ENCODE measurements at places on chromosomes 16 and 17.

DNA sequence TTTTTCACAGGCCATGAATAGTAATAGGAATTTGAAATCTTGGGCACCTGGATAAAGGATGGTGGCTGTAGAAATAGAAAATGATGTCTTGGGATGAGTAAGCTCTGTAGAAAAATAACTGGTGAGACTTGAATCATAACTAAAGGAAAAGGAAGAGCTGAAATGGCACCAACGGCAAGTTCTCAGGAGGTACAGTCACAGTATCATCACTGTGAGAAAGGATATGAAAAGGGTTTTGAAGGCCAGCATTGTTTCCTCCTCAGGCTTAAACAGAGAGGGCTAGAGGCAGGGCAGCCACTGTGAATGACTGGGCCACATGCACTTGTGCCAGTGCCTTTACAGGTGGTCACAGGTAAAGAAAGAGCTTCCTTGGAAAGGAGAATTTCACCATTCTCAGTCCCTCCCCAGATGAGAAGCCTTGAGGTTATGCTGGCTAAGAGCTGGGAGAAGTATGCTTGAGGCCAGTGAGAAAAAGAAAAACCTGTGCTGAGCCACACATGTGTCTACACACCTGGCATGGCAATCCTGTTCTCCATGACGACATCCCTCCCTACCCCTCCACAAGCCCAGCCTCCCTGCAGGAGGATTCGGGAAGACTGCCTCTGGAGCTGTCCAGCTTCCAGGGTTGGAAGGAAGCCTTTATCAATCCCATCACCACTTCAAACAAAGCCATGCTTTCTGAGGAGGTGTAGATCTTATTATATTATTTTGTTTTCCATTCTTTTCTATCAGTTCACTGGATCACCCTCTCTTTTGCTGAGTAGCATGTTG is 3.8 kb upstream of the ANKFN1 start:
- DNase-seq, result no peak

DNA sequence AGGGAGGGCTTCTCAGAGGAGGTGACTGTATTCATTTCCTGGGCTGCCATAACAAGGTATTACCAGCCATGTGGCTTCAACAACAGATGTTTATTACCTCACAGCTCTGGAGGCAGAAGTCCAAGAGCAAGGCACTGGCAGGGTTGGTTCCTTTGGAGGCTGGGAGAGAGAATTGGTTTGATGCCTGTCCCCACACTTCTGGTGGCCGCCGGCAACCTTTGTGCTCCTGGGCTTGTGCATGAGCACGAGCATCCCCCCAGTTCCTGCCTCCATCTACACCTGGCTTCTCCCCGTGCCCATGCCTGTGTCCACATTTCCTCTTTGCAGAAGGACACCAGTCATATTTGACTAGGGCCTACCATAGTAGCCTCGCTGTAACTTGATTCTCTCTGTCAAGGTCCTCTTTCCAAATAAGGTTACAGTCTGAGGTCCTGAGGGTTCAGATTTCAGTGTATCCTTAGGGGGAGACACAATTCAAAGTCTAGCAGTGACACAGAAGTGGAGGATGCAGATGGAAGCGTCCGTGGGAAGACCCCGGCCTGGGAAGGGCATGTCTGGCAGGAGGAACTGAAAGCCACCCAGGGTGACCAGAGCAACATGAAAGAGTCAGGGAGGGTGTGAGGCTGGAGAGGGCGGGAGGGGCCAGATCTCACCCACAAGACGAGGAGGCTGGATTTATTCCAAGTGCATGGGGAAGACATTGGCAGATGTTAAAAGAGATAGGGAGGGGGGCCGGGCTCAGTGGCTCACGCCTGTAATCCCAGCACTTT is 188.2 kb upstream of the HSBP1 start:
- no peak for DNase-seq

GRCh38 chr17:44831371-44831770 is 1.3 kb upstream of the GJC1 start:
- no peak for DNase-seq

- DNase-seq, result no peak
Observed at GRCh38 chr16:2270588-2271470, 2.9 kb upstream of the RNPS1 start.

- DNase-seq, result no peak
Observed at GRCh38 chr17:2905269-2905668, 109.0 kb downstream of the RAP1GAP2 start.

- no peak for DNase-seq
Observed at GRCh38 chr17:7745748-7746470, 28.4 kb downstream of the DNAH2 start.

GRCh38 chr16:49835161-49835777 is 20.6 kb downstream of the ZNF423 start:
- DNase-seq, result no peak

- no peak for DNase-seq
Observed at GRCh38 chr16:23486480-23486879, 23.8 kb downstream of the GGA2 start.

DNA sequence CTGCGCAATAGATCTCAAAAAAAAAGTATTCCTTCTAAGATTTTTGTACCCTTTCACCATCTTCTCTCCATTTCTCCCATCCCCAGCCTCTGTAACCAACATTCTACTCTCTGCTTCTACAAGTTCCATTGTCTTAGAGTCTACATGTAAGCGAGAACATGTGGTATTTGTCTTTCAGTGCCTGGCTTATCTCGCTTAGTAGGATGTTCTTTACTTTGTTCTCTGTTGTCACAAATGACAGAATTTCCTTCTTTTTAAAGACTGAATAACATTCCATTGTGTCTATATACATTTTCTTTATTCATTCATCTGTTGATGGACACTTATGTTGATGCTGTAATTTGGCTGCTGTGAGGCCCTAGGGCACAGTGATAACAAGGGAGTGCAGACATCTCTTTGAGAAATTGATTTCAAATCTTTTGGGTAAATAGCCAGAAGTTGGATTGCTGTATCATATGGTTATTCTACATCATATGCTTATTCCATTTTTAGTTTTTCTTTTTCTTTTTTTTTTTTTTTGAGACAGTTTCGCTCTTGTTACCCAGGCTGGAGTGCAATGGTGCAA is 37.7 kb upstream of the MYH10 start:
- DNase-seq, result no peak

DNA sequence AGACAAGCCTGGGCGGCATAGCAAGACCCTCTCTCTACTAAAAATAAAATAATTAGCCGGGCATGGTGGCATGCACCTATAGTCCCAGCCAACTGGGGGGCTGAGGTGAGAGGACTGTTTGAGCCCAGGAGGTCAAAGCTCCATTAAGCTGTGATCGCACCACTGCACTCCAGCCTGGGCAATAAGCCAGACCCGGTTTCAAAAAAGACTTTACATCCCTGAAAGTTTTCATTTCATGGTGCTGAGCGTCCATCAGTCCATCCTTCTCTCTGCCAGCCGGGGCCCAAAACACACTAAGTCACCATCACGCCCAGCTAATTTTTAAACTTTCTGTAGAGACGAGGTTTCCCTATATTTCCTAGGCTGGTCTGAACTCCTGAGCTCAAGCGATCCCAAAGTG is 10.6 kb downstream of the RAB40B start:
- no peak for DNase-seq

GRCh38 chr17:62649570-62649969 is 22.1 kb downstream of the MRC2 start:
- DNase-seq, result no peak

GRCh38 chr17:60248618-60249289 is 99.0 kb downstream of the CA4 start:
- DNase-seq, result no peak

GRCh38 chr17:83068641-83069570 is 10.5 kb upstream of the METRNL start:
- no peak for DNase-seq

- DNase-seq, result no peak
Observed at GRCh38 chr16:77386831-77387814, 47.7 kb downstream of the ADAMTS18 start.

DNA sequence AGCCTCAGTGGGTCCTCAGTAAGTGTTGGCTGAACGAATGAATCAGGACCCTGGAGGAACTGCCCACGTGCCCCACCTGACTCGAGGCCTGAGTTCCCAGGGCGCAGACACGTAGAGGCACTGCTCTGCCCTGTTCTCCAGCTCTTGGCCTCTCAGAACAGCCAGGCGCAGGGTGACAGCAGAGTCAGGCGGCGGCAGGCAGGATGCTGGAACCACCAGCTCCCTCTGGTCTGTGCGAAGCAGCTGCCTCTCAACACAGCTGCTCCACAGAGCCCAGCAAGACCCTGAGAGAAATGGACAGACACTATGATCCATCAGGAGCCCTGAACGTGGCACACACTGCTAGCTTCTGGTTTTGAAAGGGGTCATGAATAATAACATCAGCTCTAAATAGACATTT is 53.1 kb upstream of the BCO1 start:
- no peak for DNase-seq

DNA sequence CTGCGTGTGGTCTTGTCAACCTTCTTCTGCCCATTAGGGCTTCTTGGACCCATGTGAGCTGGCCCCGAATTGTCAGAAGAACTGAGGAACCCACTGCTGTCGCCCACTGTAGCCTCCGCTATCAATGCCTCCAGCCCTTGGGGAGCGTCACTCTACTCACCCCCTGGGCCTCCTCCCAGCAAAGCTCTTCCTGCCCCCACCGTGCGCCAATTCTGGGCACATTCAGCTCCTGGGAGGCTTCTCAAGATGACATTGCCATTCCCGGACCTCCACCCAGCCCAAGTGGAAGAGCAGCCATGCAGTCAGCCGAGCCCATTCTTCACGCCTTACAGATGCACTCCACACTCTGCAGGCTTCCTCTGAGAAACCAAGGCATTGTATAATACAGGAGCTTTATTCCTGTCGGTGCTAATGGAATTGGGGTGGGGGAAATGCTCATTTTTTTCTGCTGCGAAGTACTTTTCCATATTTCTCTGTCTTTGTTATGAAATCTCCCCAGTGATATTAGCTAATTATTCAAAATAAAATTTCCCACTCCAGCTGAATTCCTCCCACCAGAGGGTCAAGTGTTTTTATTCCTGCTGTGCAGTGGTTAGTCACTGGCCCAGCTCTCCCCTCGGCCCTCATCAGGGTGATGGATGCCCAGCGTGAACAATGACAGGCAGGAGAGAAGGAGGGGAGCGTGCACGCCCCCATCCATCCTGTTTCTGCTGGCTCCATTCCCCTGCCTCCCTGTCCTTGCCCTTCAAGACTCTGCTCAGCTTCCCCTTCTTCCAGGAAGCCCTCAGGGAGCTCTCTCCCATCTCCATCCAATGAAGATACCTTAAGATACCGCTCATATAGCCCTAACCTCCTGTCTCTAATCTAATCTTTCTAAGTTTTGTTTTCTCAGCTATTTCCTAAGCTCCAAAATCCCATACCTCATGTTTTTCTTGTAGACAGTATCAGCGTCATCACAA is 87.7 kb downstream of the C16orf95 start:
- no peak for DNase-seq

DNA sequence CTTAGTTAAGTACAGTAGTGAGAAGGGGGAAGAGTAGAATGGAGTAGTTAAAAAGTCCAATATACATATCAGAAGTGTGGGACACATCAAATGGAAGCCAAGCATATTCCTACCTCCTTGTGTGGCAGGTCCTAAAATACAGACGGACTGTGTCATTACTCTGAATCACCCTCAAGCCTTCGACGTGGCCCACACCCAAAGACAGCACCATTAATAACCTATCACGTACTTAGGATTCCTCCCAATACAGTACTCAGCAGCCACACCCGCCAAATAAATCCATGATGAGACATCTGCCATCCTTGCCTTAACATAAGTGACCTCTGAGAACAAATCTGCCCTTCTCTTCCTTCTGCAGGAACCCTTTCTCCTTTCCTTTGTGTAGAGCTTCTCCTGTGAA is 38.9 kb downstream of the UBE2G1 start:
- no peak for DNase-seq

DNA sequence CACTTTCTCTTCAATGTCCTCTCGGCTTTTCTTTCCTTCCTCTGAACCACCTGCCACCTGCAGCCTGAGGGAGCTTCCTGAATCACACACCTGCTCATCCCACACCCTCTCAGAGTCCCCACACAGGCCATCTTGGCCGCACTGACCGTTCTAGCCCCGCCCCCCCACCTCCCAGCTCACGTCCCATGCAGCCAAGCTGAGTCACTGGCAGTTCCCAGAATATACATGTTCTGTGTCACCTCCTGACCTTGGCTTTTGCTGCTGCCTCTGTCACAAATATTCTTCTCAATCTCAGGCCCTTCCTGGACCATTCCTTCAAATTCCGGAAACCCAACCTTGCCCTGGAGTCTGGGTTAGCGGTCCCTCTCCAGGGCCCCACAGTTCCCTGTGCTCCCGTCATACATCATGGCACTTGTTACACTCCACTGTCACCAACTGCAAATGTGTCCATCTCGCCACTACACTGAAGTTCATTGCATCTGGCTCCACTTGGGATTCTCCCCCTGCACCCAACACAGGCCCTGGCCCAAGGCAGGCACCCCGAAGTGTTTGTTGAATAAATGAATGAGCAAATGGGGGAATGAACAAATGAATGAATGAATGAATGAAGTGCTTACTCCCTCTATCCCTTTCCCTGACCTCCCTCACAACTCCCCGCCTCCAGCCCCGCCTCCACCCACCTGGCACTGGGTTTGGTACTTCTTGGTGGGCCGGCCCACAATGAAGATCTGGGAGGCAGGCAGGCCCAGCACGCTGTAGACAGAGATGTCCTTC is 12.8 kb downstream of the PIMREG start:
- DNase-seq, result no peak

- peak; percentile 19 for DNase-seq
Observed at GRCh38 chr16:88469615-88470395, 16.7 kb downstream of the ZFPM1 start.

- DNase-seq, result no peak
Observed at GRCh38 chr17:42841975-42842685, 2.2 kb upstream of the AOC2 start.

GRCh38 chr17:63132459-63132911 is 166.4 kb downstream of the TANC2 start:
- no peak for DNase-seq

DNA sequence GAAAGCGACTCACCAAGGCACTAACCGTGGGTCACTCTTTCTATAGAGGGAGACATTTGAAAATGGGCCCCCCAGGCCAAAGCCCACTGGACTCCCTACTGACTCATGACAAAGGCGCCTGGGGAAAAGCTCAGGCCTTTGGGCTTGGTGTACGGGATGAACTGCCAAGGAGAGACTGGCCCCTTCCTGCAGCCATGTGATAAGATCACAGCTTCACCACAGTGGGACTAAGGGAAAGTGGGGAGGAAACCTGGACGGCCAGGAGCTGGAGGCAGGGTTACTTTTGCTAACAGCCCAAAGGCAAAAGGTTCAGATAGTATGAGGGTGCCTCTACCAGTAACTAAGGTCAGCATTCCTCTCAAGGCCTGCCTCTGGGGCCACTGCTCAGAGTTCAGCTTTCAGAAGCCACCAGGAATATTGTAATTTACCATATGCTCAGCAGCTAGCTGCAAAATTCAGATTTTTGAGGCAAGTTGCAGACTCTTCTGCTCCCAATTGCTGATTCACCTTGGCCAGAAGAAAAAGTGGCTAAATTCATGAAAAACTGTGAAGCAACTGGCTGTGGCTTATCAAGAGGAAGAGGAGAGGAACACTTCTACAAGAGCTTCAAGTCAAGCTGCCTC is 37.1 kb upstream of the SLC25A19 start:
- DNase-seq, result no peak

DNA sequence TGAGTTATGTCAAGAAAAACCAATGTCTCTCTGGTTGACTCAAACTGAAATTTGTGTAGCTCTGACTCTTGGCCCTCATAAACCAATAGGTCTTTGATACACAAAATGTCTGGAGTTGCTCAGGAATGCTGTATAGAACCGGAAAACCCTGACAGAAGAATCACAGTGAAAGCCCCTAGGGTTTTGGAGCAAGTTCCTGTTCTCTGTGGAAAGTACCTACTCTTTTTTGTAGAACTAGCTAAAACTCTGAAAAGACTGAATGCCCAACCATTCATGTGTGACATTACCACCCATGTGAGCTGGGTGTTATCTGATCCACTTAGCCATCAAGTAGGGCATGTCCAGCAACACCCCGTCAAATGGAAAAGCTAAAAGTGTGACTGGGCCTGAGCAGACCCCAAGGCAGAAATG is 28.8 kb downstream of the CCL4 start:
- DNase-seq, result no peak
